NCI-H748 treated with DMSO at 0.1 percent for 48 hours (cell line): ENCODE measurements at places on chromosomes 12 and 14.

DNA sequence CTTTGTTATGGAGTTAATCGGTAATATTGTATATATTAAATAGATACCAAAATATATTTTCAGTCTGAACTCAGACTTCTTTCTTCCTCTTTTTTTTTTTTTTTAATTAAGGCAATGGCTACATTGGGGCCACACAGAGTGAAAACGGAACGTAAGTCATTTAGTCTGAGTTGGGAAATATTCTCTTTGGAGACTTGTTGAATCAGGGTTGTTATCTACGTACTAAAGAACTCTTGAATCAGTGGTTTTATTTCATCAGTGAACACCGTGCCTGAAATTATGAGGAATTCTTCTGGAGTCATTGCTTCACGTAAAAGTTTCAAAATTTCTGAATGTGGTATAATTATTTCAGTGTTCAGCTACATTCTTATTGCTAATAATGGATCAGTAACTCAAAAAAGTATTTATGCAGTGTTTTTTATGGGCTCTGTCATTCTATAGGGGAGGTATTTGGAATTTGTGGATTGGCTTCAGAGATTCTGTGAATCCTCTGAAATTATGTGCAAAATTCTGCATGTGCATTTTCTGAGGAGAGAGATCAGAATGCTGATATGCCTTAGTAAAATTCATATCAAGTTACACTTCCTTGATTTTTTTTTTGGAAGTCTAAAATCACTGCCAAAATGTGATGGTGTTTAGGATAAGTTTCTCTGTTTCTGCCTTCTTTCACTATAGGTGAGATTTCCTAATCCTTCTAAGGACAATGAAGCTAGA, 39.6 kb downstream of the BRMS1L start:
- DNase-seq: no peak

DNA sequence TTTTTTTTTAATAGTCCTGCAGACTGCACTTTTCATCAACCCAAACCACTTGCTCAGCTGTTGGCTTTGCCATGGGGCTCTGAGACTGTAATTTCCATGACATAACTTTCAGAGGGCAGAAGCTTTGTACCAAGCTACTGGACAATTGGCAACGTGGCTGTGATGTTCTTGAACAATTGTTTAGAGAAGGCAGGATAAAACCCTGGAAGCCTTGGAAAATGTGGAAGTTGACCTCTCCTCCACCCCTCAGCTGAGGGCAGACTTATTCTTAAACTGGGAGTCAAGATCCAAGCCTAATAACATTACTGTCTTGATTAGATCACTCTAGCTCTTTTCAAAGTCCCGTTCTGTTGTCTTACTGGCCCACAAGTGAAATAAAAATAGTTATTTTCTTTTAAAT, 2.2 kb downstream of the OR4E1 start:
- DNase-seq: no peak

- no peak for DNase-seq
Measured at GRCh38 chr12:32558903-32559302, 120.2 kb upstream of the DNM1L start.

DNA sequence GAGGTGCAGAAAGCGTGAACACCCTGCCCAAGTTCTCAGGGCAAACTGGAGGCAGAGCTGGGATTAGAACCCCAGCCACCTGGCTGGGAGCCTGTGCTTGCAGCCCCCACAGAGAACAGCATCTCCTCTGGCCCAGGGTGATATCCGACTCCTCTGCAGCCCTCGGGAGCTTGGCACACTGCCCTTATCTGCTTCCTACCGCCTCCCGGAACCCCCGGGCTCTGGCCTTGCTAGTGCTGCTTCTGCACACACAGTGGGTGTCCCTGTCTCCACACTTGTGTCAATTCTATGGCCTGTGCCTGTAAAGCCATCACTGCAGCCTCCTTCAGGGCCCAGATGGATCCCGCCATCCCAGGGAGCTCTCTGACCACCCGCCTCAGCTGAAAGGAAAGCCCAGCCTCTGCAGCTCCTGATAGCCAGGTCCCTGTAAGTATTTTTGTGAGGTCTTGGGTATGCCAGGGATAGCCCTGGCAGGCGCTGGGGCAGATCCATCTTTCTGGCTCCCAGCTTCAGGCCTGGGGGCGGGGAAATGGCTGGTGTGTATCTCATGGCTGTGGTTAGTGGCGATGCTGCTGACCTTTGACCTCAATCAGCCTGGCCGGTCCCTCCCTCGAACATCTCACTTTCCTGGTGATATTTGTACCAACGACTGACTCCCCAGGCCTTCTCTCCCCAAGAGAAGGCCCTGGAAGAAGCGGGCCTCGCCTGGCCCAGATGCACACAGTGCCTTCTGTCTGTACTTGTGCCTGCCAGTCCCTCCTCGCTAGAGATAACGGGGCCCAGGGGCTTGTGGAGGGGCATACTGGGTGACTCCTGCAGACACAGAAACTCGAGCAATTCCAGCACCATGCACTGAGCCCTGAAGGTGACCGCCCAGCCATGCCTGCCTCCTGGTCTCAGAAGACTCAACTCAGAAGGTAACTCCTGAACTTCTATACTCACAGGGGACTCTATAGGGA, 183.8 kb downstream of the CALM1 start:
- no peak for DNase-seq

GRCh38 chr12:10737249-10737648, 14.1 kb upstream of the YBX3 start:
- no peak for DNase-seq

DNA sequence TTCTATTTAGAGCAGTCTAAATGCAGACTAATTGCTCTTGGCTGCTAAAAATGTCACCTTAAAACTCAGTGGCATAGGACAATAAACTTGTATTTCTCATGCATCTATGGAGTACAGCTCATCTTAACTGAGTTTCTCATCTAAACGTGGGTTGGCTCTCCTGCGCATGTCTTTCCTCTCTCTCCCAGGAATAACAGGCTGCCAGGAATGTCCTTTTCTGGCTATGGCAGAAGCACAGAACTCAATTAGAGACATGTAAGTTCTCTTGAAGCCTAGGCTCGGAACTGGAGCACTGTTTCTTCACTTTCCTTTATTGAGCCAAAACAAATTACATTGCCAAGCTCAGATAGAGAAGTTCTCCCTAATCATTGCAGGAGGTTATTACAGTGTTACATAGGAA, 722.3 kb upstream of the FLRT2 start:
- no peak for DNase-seq

- no peak for DNase-seq
Measured at GRCh38 chr12:22228022-22228875, 106.3 kb downstream of the ST8SIA1 start.

GRCh38 chr14:103872481-103873113, 25.2 kb upstream of the PPP1R13B start:
- DNase-seq: no peak

DNA sequence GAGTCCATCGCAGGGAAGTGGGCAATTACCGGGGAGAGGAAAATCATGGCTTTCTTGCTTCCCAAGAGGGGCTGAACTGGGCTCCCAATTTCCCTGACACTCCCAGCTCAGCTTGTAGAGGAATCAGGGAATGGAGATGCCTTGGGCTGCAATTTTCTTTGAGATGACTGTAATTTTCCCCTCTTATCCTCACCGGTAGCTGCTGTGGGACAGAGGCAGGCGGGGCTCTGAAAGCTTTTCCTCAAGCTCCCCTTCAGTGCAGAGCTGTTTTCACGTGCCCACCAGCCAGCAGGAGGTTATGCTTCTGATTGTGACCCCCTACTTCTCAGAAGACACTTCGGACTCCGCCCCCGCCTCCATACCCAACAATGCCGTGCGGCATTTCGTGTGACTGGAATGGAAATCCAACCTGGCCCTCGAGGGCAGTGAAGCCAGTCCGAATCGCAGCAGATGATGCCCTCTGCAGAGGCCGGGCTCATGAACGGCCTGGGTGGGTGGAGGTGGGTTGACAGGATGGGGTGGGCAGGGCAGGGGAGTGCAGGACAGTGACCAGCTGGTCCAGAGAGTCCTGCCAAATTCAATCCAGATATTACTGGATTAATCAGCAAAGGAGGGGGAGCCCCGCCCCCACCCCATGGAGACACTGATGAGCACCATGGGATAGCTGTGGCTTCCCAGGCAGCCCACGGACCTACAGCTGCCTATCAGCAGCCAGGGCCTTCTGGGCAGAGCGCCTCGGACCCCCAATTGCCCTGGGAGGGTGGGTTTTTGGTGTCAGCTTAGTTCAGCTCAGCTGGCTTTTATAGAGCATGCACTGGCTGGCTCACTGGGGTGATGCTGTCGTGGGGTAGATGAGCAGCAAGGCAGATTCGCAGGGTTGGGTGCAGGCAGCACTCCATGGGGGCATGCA, 37.6 kb downstream of the RTL1 start:
- no peak for DNase-seq

DNA sequence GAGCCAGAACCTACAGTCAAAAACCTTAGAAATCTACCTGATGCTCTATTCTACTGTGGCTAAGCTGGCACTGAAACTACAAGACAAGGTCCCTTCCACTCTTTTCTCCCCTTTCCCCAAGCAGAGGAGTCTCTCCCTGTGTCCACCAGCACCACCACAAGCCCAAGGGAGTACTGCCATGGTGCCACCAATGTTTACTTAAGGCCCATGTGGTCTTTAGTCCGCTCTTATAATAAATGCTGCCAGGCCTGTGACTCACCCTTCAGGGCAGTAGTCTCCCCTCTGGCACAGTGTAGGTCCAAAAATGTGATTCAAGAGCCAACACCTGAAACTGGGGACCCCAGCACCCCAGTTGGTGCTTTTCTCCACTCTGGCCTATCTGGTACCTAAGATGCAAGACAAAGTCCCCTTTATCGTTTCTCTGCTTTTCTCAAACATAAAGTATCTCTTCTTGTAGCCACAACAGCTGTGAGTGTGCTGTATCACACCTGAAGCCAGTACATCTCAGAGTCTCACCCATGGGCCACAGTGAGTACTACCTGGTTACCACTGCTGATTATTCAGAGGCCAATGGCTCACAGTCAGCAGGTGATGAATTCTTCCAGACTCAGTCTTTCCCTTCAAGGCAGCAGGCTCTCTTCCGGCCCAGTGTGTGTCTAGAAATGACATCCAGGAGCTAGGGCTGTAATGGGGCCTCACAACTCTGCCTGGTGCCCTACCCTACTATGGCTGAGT, 29.3 kb downstream of the SLC38A2 start:
- DNase-seq: no peak

DNA sequence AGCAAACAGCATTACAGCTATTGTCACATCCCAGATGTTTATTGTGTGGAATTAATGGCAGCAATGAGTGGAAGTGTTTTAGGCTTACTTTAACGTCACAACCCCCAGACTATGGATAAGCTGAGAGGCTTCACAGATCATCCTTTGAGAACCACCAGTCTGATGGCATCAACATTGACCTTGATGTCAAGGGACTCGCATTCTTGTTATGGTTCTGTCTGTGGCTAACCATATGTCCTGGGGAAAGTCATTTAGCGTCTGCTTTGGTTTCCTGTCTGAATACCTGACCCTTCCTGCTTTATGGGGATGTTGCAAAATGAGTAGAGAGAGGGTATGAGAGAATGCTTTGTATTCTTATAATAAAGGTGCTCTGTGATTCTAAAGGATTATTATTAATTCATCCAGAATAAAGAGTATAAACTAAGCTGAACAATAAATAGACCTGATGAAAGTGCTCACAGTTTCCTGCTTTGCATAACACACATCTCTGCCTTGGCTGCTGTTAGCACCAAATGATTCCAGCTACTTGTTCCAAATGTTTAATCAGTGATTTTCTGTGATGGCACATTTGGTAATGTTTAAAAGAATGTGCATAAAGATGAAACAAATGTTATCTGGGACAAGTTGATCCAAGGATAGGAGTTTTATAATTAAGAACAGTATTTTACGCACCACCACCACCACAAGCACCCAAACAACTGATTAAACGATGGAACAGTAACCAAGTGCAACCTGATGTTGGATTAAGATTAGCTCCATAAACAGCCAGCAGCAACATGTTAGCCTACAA, 116.9 kb upstream of the LRIG3 start:
- DNase-seq: no peak

- no peak for DNase-seq
Measured at GRCh38 chr12:120981407-120981941, 3.1 kb downstream of the HNF1A start.

DNA sequence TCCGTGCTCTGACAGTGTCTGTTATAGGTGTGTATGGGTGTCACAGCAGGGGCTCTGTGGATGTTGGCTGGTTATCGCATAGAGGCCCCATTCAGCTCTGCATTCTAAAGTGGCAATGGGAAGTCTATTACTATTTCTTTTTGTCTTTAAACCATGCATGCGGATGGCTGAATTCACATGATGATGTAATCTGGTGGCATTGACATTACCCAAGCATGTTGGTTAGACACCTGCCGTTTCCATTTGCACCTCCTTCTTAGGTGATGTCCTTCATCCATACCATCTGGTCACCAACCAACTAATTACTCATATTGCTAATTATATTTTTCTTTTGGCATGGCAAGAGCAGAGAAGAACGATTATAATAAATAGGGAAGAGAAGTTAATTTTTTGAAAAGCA, 270.8 kb upstream of the RGS6 start:
- DNase-seq: no peak

DNA sequence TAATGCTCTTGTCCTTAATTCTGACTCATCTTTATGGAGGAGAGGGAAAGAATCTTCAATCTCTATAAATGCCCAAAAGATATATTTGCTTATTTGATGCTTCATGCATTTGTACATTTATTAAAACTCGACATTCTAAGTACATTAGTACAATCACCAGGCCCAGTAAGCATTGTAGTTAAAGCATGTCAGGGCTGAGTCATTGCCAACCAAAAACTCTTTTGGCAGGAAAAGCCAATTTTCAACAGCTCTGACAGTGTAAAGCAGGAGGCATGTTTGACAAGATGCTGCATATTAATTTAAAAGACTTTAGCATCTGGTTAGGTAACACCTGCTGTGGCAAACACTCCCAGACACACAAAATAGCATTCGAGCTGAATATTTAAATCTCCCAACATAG, 290.9 kb downstream of the PPFIA2 start:
- DNase-seq: no peak

DNA sequence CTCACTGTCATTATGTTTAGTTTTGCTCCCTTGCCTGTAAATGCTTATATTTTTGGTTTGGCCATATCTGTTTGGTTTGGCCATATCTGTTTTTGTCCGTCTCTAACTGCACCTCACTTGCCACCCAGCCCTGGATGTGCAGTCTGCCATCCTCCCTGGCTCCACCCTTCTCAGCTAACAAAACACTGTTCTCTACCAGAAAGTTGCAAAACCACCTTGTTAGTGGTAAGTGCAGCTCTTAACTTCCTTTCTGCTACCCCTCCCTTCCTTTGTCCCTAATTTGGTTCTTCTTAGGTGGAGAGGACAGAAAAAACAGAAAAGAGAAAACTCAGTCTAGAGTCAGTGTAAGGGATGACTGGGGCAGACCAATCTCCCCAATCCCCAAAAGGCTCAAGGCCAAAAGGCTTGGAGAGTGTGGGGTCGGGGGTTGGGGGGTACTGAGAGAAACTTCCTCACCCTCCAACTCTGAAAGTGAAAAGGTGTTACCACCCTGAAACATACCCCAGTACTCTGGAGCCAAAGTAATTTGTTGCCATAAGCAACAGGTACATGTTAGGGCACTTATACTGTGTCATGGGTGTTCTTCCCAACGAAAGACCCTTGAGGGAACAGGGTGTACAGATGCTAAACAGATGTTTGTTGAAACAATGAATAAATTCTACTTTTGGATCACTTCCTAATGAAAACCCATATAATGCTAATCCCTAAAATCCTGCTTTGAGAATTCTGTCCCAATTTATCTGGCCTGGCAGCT, 5.0 kb downstream of the BIN2 start:
- DNase-seq: no peak
